ENCODE measurements at places on chromosomes 4 and X.

GRCh38 chr4:23897564-23898109 lies 7.8 kb upstream of the PPARGC1A start:
- H3K27me3 ChIP-seq: no peaks in the 10 kb centered on the region
- no peaks in the 10 kb centered on the region for H3K36me3 ChIP-seq
- no peak for DNase-seq

GRCh38 chr4:162450531-162451035 lies 286.8 kb upstream of the FSTL5 start:
- DNase-seq: no peak
- H3K4me3 ChIP-seq: no peak overlapping the region
- no peaks in the 10 kb centered on the region for H3K27me3 ChIP-seq
- no peak overlapping the region for H3K27ac ChIP-seq

DNA sequence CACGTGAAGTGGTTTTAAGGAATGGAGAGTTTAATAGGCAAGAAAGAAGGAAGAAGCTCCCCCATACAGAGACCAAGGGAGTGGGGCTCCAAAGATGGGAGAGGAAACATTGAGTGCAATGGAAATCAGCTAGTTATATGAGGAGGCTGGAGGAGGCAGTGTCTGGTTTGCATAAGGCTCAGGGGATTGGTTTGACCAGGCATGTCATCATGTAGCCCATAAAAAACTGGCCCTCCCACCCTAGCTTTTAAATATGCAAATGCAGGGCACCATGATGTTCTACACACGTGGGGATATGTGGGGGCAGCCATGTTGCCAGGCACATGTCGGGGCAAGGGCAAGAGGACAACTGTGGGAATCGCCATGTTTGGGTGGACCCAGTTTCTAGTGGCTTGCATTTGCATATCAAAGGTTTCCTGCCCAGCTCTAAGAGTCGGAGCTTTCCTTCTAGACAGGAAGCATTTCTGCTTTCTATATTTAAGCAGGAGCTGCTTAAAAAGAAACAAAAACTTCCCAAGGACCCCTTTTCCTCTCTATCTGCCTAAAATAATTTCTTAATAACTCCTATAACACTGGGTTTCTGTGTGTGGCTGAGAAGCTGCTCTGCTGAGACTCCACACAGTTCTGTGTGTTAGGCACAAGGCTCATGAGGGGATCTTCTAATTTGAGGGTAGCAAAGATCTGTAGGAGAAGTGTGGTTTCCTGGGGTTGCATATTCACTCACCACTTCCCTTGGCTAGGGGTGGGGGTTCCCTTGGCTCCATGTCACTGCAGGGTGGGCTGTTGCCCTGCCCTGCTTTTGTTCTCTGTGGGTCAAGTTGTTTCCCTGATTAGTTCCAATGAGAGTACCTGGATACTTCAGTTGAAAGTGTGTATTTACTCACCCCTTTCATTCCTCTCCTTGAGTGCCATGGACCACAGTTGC lies 113.5 kb downstream of the VSIG4 start:
- no peak overlapping the region for H3K4me3 ChIP-seq
- H3K27me3 ChIP-seq: peaks cover 12% of the 10 kb centered on the region
- no peak for DNase-seq
- no peaks in the 10 kb centered on the region for H3K4me1 ChIP-seq
- H3K27ac ChIP-seq: no peak overlapping the region

DNA sequence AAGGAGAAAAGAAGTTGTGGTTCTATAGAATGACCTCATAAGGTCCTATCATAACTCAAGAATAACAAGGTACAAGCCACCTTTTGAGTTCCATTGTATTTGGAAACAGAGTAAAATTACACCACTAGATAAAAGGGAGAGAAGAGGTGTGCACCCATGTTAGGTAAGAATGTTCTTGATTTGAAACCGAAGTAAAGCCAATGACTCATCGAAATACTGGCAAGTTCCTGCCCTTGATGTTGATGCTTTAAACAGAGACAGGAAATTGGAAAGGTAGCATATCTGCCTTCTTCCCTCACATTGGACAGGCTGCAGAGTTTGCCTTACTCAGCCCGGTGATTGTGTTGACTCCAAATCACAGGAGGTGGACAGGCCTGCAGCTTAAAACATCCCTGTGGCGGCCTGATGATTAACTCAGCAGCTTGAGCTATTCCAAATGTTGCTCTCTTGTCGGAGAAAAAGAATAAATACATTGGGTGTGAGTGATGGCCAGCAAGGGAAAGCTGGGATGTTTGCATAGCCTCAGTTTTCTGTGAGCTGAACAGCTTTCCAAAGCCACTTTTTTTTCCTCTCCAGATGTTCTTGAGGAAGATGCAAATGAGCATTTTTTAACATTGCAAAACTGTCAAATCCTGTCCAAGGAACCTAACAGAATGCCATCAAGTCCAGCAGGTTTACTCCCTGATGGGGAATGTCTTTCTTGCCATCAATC lies 321.1 kb downstream of the NKX6-1 start:
- H3K4me1 ChIP-seq: no peaks in the 10 kb centered on the region
- no peaks in the 10 kb centered on the region for H3K36me3 ChIP-seq
- H3K4me3 ChIP-seq: no peak overlapping the region

GRCh38 chrX:108366644-108367406 lies 71.4 kb downstream of the COL4A6 start:
- no peak overlapping the region for H3K27ac ChIP-seq
- DNase-seq: no peak
- H3K4me3 ChIP-seq: no peak overlapping the region
- H3K27me3 ChIP-seq: peaks cover 2% of the 10 kb centered on the region

DNA sequence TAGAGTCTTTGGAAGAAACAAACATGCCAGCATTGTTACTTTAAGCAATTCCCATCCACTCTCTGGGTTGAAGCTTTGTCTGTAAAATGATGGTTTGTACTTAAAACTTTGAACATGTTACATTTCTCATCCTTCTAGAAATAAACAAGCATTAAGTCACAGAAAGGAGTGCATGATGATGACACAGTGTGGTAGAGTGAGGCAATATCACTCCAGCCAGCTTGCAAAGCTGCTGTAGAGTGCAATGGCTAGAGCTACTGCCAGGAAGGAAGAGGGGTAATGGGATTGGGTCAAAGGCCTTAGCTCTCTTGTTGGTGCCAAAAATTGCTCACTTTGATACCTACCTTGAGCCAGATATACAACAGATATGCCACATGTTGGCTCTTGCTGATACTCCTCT lies 12.3 kb upstream of the ENOX2 start:
- DNase-seq: no peak
- H3K27ac ChIP-seq: no peak overlapping the region
- no peaks in the 10 kb centered on the region for H3K4me1 ChIP-seq
- peaks cover 14% of the 10 kb centered on the region for H3K27me3 ChIP-seq

DNA sequence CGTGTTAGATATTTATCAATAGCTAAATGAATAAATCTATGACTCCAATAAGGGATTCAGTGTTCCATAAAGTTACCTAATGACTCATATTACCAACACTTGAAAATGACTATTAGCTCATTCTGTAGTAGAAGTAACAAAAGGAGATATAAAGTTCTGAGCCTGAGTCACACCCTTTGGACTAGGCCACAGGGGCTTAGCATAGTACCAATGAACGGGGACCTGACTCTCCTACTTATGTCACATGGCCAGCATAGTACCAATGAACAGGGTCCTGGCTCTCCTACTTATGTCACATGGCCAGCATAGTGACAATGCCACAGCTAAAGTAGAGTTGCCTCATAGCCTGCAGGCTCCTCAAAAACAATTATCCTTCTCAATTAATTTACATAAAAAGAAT lies 43.7 kb downstream of the MAGEB16 start:
- no peaks in the 10 kb centered on the region for H3K36me3 ChIP-seq
- H3K4me3 ChIP-seq: no peak overlapping the region
- H3K27ac ChIP-seq: no peak overlapping the region
- no peak for DNase-seq
- H3K4me1 ChIP-seq: no peaks in the 10 kb centered on the region
- H3K27me3 ChIP-seq: no peaks in the 10 kb centered on the region

DNA sequence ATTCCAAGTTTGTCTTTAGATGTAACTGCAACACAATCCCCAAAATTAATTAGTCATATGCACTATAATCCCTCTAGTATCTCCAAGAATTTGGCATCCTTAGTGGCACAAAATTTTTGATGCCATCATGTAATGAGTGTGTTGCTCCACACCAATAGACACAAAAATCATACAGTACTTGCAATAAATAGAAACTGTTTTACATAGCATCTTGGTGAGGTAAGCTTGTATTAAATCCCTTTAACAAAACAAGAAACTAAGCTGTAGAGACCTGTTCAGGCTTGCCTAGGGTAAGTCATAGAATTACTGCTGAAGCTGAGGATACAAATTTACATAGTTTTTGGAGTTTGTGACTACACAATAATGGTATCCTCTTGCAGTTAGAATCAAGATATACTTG lies 64.5 kb upstream of the PRSS12 start:
- H3K36me3 ChIP-seq: no peaks in the 10 kb centered on the region
- no peaks in the 10 kb centered on the region for H3K27me3 ChIP-seq
- no peaks in the 10 kb centered on the region for H3K4me1 ChIP-seq
- H3K27ac ChIP-seq: no peak overlapping the region
- H3K4me3 ChIP-seq: no peak overlapping the region
- DNase-seq: no peak

DNA sequence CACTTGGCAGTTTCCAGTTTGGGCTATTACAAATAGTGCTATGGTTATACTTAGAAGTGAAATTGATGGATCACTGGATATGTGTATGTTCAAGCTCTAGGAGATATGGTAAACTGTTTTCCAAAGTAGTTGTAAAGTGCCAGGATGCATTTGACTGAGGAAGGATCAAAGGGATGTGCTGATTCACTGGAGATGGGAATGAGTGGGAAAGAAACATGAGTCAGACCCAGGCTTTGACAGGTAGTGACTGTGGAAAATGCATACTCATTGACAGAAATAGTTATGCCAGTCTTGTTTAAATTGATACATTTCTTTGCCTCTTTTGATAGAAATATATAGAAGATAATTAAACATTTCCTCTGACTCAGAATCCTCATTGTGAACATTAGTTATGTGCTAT lies 77.9 kb downstream of the CEP135 start:
- H3K27ac ChIP-seq: no peak overlapping the region
- no peaks in the 10 kb centered on the region for H3K36me3 ChIP-seq

DNA sequence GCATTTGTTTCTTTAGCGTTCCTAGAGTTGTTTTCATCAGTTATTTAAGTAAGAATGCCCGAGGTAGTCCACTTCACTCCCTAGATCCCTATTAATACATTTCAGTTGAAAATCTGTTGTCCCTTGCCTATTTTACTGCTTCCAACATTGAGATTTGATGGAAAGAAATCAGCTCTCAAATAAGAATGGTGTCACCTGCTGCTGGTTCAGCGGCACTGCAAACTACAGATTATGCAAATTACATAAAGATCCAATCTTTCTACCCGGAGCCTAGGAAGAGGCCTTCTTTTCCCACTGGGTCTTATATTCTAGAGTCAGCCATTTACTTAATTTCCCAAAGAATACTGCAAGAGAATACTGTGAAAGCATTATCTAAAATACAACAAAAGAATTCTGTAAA lies 597.6 kb upstream of the MAGEB2 start:
- H3K4me3 ChIP-seq: no peak overlapping the region
- no peak for DNase-seq
- H3K4me1 ChIP-seq: no peaks in the 10 kb centered on the region

- H3K36me3 ChIP-seq: no peaks in the 10 kb centered on the region
- no peak overlapping the region for H3K4me3 ChIP-seq
- no peak overlapping the region for H3K27ac ChIP-seq
- H3K4me1 ChIP-seq: no peaks in the 10 kb centered on the region
- DNase-seq: no peak
Measured at GRCh38 chr4:11268149-11268548, 160.5 kb downstream of the HS3ST1 start.

DNA sequence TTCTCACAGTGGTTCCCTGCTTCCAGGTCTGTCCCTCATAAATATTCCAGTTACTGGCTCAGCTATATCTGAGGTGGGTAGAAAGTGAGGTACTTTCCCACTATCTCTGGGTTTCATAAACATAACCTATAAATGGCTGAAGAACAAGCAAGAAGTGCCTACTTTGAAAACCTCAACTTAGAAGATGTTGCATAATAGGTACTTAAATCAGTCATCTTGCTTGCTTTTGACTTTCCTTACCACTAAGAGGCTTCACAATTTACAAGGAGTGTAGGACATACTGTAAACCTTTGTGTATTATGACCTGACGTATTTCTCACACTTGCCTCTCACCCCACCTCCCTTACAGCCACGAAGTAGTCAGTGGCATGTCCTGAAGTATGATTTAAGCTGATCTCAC lies 145.9 kb downstream of the PCDH19 start:
- no peak overlapping the region for H3K4me3 ChIP-seq
- no peaks in the 10 kb centered on the region for H3K4me1 ChIP-seq
- no peaks in the 10 kb centered on the region for H3K36me3 ChIP-seq
- no peaks in the 10 kb centered on the region for H3K27me3 ChIP-seq
- no peak overlapping the region for H3K27ac ChIP-seq

DNA sequence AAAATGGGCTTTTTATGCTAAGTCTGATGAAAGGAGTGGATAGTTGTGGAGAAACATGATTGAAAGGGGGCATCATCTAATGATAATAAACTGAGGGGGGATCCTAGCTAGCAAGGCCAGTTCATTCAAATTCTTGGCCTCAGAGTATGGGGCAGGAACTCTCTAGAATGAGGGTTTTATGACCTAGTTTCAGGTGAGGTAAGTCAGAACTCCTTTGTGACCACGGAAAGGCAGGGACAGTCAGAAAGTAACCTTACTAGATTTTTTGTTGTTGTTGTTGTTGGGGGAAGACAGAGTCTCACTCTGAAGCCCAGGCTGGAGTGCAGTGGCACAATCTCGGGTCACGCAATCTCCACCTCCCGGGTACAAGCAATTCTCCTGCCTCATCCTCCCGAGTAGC lies 1.5 kb upstream of the PAQR3 start:
- no peaks in the 10 kb centered on the region for H3K27me3 ChIP-seq
- DNase-seq: no peak
- no peaks in the 10 kb centered on the region for H3K36me3 ChIP-seq
- no peak overlapping the region for H3K4me3 ChIP-seq
- peaks cover 30% of the 10 kb centered on the region for H3K4me1 ChIP-seq

DNA sequence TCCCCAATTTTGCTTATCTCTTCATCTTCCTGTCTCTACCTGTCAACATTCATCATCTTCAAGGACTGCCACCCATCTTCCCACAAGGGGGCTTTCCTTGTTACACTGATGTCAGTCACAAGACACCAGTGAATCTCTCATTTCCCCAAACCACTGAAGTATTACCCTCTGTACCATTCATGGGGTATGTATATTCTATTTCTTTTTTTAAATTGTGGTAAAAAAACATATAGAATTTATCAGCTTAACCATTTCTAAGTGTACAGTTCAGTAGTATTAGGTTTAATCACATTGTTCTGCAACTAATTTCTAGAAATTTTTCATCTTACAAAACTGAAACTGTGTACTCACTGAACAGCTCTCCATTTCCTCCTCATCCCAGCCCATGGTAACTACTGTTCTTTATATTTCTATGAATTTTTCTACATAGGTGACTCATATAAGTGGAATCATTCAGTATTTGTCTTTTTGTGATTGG lies 98.6 kb downstream of the LARP7 start:
- no peaks in the 10 kb centered on the region for H3K27me3 ChIP-seq
- DNase-seq: no peak
- H3K27ac ChIP-seq: no peak overlapping the region
- H3K4me3 ChIP-seq: no peak overlapping the region
- no peaks in the 10 kb centered on the region for H3K4me1 ChIP-seq
- no peaks in the 10 kb centered on the region for H3K36me3 ChIP-seq

GRCh38 chr4:142095886-142096605 lies 459.7 kb downstream of the IL15 start:
- no peak for DNase-seq
- H3K27me3 ChIP-seq: no peaks in the 10 kb centered on the region
- no peaks in the 10 kb centered on the region for H3K4me1 ChIP-seq
- no peaks in the 10 kb centered on the region for H3K36me3 ChIP-seq
- no peak overlapping the region for H3K27ac ChIP-seq

Measured in tibial nerve (tissue), 4 donors.